ENCODE measurements at places on chromosomes 2 and 18.

DNA sequence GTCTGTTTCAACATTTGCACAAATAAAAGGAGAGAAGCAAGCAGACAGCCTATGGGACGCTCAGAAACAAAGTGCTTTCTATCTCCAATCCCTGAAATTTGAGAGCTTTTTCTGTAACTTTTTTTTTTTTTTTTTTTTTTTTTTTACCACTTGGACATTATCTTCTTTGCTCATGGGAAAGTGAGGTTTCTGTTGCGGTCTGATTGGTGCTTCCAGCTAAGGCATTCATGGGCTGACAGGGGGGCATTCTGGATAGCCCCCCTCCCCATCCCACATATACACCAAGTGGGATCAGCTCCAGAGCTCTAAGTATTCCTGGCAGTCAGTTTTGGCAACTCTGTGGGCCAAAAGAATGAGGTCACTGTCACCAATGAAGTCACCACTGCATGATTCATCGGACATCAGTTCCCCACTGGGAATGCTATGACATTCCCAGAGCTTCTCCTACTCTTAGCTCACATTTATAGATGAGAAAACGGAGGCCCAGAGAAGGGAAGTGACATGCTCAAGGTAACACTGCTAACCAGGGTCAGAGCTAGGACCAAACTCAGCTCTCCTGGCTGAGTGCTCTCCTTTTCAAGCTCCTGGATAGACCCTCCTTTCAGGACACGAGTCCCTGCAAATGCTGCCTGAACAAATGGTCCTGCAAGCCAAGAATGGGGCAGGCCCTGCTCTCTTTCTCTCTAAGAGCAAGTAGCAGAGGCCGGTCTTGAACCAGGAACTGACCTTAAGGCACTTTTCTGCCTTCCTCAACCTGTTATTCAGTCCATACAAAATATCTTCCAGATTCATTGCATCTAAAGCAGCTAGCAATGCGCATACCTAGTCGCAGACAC, 61.3 kb downstream of the TMEM247 start:
- DNase-seq: peak; percentile 51

DNA sequence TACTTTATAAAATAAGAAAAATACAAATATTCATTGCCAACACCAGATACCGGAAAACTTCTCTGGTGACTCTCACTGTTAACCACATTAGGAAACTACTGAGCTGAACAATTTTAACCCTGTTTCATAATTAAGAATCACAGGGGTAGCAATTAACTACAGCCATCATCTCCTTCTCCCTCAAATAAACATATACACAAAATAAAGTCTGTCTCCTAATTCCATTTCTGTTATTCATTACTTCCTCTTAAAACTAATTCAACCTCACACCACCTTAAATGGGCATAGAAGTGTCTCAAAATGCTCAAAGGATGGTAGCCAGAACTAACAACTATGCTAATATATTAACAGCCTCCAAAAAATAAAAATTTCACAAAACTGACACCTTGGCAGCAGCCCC, 60.7 kb downstream of the ACVR1 start:
- DNase-seq: no peak

DNA sequence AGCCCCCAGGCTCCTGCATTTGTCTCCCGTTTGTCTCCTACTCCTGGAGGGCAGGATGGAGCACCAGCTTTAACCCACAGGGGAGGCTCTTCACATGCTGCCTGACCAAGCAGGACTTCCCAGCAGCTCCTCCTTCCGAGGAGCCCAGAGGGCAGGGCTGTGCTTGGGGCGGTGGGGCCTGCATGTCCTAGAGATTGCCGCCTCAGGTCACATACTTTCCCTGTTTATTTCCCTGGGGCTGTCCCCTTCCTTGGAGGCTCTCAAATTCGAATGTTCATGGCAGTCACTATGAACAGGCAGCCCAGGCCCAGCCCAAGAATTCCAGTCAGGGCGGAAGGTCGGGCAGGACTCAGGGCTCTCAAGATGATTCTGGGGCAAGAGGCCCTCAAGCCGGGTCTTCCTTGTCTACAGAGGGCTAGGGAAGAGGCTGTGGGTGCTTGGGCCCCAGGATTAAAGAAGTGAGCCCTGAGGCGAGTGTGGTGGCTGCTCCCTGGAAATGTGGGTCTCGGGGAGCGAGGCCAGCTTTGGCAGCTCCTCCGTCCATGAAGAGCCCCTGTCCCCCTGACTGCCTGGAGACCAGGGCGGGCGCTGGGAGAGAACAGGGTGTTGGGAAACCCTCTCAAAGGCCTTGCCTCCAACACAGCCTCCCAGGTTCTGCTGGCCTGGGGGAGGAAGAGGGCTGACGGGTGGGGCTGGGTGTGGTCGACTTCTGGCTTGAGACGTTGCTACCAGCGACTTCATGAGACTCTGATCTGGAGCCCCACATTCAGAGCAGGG, 48.9 kb upstream of the HPCAL1 start:
- DNase-seq: no peak

DNA sequence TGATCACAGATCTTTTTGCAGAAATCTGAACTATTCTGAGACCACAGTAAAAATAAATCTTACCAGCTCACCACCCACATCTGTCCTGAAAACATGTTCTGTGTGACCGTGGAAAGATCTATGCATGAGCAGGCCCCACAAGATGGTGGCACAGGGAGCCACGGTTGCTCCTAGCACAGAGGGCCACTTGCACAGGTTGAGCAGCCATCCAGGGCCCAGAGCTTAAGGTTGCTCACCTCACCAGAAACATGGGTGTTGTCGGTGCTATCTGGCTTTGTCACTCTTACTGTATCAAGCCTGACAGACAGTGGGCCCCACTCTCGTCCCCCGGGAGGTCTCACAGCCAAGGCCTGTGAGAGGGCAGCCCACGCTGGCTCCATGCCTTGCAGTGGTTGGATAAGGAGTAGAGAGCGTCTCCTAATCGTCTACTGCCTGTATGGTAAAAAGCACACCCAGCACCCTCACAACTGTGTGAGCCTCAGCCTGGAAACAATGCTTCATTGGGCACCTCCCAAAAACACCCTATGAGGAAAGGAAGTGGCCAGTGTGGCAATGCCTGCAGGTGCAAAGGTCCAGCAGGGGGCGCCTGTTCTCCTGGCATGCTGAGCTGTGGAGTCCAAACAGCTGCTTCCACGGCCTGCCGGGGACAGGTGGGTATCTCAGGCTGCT, 19.6 kb downstream of the TUBB6 start:
- DNase-seq: peak; percentile 72

DNA sequence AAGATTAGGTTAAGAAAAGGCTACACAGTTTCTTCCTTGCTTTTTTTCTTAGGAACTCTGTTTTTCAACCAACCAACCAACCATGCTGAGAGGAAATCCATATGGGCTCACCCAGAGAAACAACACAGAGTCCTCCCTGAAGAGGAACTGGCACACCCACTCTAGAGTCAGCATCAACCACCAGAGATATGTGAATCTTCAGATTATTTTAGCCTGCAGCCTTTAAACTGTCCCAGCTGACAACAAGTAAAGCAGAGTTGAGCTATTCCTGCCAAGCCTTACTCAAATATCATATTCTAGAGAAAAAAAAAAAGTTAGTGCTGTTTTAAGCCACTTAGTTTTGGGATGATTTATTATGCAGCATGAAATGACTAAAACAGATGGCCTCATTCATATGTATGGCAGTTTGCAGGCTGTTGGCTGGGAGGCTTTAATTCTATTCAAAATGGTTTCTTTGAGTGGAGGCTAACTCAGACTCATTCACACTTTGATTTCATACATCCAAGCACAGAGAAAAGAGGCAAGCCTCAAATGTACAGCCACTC, 1637.7 kb upstream of the LRRTM1 start:
- no peak for DNase-seq

GRCh38 chr18:75024871-75025270, 184.1 kb downstream of the PTGR3 start:
- DNase-seq: no peak

GRCh38 chr2:233546774-233547173, 19.8 kb downstream of the USP40 start:
- DNase-seq: no peak

GRCh38 chr2:232781765-232782164, 5.4 kb upstream of the KCNJ13 start:
- DNase-seq: peak; percentile 67

DNA sequence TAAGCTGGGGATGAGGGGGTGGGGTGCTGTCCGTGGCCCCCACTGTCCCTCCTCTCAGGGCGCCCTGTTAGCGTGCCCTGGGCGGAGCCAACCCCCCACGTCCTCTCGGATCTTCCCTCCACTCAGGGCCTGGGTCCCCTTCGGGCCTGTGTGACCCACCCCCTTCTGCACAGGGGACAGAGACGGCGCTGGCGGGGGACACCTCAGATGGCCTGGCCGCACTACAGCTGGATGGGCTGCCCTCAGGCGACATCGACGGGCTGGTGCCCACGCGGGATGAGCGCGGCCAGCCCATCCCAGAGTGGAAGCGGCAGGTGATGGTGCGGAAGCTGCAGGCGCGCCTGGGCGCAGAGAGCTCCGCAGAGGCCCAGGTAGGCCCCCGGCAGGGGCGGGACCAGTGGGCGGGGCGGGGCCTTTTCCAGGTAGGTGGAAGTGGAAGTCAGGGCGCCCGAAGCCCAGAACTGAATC, 9.9 kb upstream of the KLHL30 start:
- DNase-seq: no peak

DNA sequence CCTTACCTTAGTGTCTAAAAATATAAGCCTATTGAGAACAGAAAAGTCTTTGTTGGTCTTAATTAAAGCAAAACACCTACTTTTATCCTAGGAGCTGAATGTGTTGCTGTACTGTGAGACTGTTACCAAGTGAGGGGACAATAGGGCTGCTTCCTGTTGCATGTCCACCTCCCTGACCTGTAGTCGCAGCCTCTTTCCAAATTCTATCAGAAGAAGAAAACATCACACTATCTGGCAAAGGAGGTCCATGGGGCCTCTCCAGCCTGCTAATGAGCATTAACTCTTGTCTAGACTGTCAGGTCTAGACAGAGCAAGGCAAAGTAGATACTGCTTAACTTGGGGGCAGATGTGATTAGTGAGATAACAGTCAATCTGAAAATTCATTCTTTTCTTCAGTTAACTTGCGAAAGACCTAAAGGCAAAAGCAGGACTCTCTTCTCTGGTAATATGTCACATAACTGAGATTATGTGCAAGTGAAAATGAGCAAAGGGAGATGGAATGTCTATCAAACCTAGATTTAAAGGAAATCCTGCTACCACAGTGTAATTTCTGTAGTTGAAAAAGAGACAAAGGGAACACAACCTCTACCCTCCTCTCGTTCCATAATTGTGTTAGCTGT, 66.9 kb downstream of the CDH20 start:
- DNase-seq: no peak

DNA sequence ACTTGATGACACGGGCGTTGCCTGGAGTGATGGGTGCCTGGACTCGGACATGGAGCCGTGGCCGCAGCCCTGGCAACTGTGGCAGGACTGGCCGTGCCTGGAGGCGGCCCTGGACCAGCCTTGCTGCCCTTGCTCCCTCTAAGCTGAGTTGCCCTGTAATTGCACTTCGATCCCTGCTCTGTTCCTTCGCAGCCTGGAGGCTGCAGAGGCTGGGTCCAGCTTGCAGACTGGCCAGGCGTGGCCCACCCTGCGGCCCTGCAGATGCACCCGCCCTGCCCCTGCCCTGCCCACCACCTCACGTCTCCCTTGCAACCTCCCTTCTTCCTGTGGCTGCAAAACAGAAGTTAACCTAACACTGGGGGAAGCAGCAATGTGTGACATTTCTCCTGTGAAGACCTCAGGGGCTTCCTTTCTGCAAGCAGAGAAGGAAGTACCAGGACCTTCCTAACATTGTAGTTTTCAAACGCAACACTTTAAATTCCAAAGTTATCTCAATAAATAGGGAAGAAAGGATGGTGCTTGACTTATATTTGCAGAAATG, 174.6 kb upstream of the TPO start:
- DNase-seq: no peak

DNA sequence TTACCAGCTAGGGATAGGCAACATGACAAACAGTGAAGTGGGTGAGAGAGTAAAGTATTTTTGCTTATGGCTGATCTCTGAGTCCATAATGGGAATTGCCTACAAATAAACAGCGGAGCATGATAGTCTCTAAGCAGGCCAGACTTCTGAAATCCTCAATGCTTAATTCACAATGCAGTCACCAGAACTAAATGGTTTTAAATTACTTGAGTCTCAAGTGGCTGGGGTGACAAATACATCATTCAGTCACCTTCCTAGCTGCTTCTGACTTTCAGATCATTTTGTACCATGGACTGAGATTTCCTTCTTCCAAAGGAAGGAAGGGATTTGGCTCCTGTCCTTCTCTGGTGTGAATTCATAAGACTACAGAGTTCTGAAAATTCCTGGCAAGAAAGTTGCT, 82.8 kb upstream of the RMP24 start:
- no peak for DNase-seq
